Vagina (tissue), 2 donors: ENCODE measurements at places on chromosomes 1 and 21.

- DNase-seq, result no peak
These were observed 87.7 kb downstream of the C4BPA start for GRCh38 chr1:207191776-207192175.

GRCh38 chr1:227586733-227587132, 23.4 kb downstream of the ZNF678 start:
- no peak for DNase-seq

- DNase-seq, result no peak
These were observed 99.0 kb downstream of the TNNI3K start for GRCh38 chr1:74334147-74334546.

- no peak for DNase-seq
These were observed 27.2 kb downstream of the PCBP3 start for GRCh38 chr21:45670731-45671130.

- no peak for DNase-seq
These were observed 1225.2 kb downstream of the NCAM2 start for GRCh38 chr21:22223385-22223784.

DNA sequence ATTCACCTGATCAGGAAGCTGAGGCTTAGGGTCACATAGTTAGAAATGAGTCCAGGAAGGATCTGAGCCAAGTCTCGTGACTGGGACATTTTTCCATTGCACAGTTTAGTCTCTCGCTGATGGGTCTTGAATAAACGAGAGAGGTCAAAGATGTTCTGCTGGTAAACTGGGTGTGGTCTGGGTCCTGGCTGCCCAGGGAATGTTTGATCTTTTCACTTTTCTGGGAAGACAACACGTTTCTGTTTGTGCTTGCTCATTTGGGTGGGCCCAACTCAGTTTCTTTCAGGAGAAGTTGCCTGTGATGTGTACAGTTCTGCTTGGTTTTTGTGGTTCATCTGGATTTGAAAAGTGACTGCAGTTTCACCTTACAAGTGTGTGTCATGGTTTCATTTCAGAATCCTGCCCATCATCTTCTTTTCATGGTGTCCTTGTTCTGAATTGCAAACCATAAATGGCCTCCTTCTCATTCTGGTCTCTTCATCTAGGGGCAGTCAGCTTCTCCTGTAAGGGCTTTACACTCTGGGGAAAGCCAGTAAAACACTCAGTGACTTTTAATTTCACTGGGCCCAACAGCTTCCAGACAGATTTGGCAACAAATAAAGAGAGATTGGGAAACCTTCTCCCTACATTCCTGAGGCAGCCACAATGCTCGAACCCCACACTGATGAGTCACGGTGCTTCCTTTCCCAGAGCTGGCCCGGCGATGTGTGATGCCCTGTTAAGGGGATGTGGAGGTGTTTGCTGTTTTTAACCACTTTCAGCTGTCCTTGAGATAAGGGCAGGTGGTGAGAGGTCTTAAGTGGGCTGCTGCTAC, 7.2 kb upstream of the TACSTD2 start:
- peak; percentile 61 for DNase-seq

DNA sequence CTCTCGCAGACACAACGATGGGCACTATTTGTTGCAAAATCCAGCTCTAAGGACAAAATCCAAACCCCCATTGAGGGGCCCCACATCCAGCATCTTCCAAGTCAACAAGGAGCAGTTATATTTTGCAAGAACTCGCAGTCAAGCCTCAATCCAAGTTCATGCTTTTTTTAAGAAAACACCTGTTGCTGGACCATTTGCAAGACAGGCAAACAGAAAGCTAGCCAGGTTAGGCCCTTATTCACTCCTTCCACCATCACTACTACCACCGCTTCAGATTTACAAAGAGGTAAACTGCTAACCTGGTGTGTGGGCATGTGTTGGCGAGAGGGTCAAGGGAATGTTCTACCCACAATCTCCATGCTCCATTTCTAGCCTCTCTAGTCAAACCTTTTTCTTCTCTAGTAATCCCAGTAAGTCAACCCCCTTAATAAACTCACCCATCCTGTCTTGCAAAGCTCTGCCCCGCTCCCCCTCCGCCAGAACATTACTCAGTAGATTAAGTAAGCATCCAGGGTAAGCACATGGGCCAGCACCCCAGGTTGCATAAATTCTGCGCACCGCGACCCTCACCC, 703 bp downstream of the ERI3 start:
- no peak for DNase-seq

- no peak for DNase-seq
These were observed 62.5 kb upstream of the TRAPPC10 start for GRCh38 chr21:43949499-43950208.

- DNase-seq, result no peak
These were observed 5.2 kb downstream of the CCN1 start for GRCh38 chr1:85585799-85586198.

GRCh38 chr1:173423291-173423690, 53.8 kb upstream of the PRDX6 start:
- DNase-seq, result no peak
